ENCODE measurements at places on chromosomes 3 and 15.

DNA sequence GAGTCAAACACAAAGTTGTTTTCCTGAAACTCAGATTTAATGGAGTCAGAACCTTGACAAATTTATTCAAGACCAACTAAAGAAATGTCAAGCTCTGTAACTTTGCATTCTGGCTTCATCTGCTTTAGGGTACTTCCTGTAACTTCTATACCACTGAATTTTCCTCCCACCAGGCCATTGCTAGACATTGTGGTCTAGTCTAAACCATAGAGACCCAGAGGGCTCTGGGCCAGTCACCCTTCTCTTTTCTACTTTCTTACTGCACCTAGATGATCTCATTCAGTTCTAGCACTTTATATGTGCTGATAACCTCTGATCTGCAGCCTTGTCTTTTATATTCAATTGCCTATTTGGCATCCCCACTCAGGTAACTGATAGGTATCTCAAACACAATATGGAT lies 2.8 kb upstream of the OR5K1 start:
- DNase-seq = no peak

DNA sequence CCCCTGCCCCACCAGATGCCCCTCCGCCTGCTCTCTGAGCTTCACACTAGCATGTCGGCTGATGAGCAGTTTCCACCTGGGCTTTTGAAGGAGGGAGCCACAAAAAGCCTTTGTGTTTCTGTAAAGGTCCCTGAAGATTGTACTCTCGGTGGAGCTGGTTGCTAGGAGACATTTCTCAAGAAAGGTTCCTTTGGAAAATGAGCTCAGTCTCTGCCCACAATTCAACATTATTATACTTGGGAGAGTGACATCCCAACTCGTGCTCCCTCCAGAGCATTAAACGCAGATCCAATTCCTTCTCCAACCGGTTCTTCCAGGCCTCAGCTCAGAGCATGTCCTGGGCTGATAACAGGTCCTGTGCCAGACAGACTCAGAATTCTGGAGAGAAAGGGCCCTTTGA lies 26.8 kb upstream of the FAM107A start:
- no peak for DNase-seq

- DNase-seq = no peak
Observed at GRCh38 chr15:58788056-58788710, 17.1 kb downstream of the MINDY2 start.

- peak; percentile 52 for DNase-seq
Observed at GRCh38 chr15:38002883-38003477, 68.5 kb downstream of the TMCO5A start.

- DNase-seq = no peak
Observed at GRCh38 chr3:160893207-160893606, 137.2 kb downstream of the PPM1L start.

DNA sequence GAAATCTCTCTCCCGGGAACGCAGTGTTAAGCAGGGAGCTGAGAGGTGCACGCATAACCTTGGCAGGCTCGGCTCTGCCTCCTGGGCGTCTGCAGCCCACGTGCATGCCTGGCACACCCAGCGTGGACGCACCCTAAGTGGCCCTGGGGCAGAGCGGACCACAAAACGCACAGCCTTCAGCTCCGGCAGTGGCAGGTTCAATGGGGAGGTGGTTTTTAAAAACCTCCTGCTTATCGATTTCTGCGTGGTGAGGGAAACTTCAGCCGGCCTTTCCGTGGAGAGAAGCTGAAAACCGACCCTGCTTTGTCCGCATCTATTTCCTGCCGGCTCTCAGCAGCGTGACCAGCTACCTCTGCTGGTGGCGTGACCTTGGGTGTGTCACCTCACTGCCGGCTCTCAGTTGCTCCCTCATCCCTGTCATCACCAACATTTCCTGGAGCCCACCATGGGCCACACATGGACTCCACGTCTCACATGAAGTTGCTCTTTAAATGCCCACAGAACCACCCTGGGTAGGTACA lies 134.8 kb upstream of the MEF2A start:
- no peak for DNase-seq

GRCh38 chr3:134777341-134777740 lies 17.7 kb upstream of the EPHB1 start:
- DNase-seq = no peak

DNA sequence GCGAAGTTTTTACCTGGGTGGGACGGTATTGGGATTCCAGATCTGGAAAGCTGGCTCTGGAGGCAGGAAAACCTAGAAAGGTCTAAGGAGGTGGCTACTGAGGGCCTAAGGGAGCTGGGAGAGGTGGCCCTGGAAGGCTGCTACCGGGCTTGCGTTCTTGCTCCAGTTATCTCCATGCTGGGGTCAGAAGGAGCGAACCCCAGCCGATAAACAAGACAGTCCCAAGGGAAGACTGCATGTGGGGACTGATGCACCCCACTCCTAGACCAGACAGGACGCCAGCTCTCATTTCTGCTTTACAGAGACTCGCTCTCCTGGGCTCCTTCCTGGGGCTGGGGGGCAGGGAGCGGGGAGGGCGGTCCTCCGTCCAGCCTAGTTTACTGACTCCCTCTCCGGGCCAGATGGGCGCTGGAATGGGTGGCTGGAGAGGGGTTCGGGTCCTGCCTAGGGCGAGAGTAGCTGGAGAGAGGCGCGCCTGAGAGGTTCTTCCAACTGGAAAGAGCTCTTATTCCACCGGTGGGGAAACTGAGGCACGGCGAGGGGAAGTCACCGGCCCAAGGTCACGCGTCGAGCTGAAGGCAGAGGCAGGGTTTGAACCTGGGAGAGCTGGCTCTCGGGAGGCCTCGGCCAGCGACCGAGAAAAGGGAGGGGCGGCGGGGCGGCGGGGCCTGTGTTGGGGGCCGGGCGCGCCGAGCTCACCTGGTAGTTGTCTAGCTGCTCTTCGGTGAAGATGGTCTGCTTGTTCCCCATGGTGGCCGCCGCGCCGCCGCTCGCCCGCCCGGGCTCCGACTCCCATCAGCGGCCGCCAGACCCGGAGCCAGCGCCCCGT lies 565 bp downstream of the CIB2 start:
- DNase-seq = no peak

- DNase-seq = no peak
Observed at GRCh38 chr3:45786801-45787495, 9.4 kb downstream of the SLC6A20 start.

GRCh38 chr3:131480116-131480515 lies 22.7 kb downstream of the MRPL3 start:
- no peak for DNase-seq

- no peak for DNase-seq
Observed at GRCh38 chr15:76930831-76931396, 635 bp upstream of the RCN2 start.

- no peak for DNase-seq
Observed at GRCh38 chr3:135532021-135532420, 433.5 kb upstream of the PPP2R3A start.

DNA sequence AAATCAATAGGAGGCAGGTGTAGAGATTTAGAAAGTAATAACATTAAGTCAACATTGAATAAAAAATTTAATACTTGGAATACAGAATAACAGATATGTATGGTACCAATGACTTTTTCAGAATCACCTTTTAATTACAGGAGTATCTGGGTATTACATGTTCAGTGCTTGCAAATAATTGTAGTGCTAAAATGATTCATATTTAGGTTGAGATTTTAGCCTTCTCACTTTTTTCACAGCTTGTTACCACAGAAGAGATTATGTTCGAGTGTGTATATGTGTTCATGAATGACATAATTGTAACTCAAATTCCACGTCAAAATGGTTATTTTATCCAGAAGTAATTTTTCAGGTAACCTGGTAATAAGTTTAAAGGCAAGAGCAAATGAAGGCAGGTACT lies 187.9 kb upstream of the TBL1XR1 start:
- no peak for DNase-seq

- DNase-seq = no peak
Observed at GRCh38 chr3:167304077-167304476, 76.0 kb downstream of the ZBBX start.

DNA sequence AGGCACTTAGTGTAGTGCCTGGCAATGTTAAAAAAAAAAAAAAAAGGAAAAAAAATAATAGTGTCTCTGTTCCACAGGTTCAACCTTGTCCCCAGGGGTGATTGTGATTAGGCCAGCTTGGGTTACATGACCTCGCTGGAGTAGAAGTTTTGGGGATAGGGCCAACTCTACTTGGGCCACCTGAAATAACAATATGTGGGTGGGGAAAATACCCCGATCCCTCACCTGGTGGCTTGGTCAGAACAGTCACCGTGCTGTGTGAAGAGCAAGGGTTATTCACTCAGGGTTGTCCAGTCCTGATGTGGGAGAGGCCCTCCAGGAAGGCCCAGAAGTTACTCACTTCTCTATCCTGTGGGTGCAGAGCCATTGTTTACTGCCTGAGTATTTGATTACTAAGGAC lies 19.5 kb downstream of the XYLB start:
- DNase-seq = no peak

- no peak for DNase-seq
Observed at GRCh38 chr3:172595664-172596393, 72.6 kb upstream of the TNFSF10 start.

- DNase-seq = no peak
Observed at GRCh38 chr15:68537097-68537496, 41.7 kb upstream of the CORO2B start.

GRCh38 chr3:10918011-10918410 lies 74.5 kb upstream of the SLC6A1 start:
- DNase-seq = no peak

DNA sequence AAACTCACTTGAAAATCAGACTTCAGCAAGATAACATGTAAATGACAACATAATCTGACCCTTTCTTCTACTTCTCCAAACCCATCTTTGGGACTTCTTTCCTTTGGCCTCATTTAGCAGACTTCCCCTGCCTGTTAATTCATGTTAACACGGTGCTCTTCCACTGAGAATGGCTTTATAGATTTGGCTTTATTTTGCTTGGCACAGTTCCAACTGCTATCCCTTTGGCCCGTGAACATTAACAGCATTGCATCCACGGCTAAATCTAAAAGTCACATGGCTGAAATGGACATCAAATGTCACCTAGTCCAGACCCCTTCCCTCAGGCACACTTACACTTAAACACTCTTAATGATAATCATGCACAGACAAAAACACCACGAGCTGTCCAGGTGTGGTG lies 3.8 kb downstream of the ZMAT3 start:
- no peak for DNase-seq

DNA sequence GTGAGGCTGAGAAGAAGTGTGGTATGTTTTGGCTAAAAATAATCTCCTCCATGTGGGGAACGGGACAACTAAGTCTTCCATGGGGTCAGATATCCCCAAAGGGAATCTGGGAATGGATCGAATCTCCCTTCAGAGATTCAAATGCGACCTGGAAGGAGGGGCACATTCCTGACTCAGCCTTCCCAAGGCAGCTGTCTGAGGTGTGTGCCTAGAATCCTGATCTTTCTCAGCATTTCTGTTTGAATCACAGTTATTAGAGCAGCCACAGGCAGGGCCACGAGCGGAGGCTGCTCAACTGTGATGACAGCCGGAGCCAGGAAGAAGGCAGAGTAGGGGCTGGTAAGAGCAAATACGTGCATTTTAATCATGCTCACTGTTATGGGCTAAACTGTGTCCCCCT lies 135.1 kb downstream of the ADAMTS17 start:
- DNase-seq = no peak

DNA sequence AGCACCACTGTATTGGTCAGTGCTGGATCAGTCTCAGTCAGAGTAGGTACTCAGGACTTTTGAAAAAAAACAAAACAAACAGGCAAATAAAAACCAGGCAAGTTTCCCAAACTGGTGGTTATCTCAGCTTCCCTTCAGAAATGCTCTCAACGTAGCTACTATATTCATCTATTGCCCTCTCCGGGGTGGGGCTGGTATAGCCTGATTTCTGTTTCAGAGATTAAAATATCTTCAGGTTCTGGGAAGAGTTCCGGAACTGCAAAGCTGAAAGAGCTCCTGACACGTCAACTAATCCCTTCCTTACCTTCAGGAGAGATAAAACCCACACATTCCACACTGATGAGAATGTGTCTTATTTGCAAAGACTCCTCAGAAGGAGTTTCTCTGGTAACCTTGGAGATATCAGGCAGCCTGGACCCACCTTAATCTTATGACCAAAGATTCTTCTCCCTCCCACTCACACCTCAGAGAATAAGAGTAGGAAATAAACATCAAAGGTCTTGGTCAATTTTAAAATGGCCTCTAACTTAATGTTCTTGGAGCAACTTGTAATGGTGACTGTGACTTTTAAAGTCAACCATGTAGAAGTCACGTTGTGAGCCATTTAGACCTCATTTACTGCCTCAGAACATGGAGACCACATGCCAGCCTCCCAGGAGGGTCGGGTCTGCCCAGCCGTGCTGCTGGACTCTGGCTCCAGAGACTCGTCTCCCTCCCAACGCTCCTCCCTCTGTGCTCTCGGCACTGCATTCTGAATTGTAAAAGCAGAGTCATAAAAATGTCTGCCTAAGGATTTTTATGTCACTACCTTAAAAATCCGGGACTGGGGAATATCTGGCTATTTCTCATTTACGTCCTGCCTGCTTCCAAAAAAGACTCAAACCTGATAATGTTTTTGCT lies 53.8 kb downstream of the CDCP1 start:
- no peak for DNase-seq

DNA sequence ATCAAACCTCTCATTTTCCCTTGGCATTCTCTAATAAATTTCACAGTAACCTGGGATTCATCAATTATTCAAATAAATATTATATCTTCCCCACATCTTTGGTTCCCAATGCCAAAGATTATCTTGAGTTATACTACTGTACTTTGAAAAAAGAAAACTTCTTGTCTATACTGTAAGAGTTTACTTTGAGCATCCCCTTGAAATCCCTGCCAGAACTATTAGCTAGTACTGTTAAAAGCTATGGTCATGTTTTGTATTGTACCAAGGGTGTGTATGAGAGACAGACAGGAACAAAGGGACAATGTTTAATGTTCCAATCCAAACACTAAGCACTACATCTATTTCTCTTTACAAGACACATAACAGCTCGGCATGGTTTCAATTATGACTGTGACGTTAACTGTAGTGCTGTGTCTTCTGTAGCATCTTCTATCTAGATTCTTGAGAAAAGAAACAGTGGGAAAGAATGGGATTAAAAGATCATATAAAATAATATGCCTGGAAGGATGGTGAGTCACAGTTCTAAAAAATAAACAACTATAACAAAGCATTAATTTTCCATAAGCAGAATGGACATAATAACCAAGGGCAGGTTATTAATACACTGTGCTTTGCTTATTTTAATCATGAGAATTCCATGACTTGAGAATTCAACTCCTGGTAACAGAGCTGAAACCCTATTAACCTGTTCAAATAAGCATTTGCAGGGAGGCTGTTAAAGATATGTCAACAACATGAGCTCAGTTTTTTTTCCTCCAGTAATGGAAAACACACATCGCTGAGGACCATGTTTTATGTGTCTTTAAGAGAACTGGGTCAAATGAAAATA lies 71.1 kb downstream of the ALDH1A2 start:
- DNase-seq = no peak

- DNase-seq = no peak
Observed at GRCh38 chr3:177889161-177889560, 647.1 kb upstream of the KCNMB2 start.

GRCh38 chr3:172246107-172246844 lies 202.0 kb downstream of the GHSR start:
- DNase-seq = no peak

DNA sequence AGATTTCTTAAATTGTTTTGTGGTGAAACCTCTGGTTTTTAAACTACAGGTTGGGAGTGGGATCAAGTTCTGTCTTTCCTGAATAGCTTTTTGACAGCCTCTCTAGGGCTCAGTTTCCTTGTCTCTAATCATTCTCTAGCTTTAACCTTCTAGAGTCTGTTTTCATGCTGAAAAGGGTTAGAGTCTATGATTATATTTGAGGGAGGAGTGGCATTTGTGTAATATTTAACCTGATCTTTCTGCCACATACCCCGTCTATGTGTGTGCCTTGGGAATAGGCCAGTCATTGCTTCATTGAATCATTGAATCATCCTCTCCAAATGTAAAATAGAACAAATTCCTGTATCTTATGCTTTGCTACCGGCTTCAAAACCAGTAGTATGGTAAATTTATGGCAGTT lies 204.9 kb downstream of the KLHL25 start:
- no peak for DNase-seq

Data from posterior cingulate gyrus (tissue), 11 donors.